ENCODE measurements at places on chromosomes 3 and 15.

DNA sequence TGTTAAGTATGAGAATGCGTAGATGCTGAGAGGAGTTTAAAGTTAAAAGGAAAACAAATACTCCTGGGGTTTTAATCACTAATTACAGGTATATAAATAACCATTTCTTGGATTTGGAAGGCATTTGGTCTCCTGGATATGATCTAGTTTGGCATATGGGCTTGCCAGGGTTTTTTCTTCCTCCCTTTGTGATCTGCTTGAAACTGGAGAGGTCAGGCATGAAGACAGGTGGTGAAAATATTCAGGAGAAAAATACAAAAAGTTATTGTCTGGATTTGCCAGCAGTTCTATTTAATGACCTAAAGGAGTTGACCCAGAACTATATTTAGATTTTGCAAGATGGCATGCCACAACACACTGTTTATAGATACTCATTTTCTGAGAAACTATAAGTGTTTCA is 136.3 kb downstream of the DIPK2A start:
- no peak for DNase-seq

GRCh38 chr15:58556028-58556361 is 124.2 kb downstream of the LIPC start:
- no peak for DNase-seq

GRCh38 chr3:47512416-47513124 is 942 bp downstream of the ELP6 start:
- peak; percentile 33 for DNase-seq

DNA sequence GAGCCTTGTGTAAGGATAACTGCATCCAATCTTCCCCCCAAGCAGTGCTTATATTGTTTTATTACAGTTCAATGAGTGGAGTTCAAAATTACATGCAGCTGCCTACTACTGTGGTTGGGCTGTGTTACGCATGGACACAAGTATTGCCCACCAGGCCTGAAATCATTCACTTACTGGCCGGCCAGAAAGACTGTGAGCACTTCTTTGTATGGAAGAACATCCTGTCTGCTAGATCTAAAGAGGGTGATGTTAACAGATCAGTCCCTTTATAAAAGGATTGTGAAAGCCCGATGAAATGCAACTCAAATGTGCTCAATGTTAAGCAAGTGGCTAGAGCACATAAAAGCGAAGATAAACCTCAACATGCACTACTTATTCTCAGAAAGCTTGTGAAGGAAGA is 132.5 kb downstream of the FOXP1 start:
- no peak for DNase-seq

- no peak for DNase-seq
Measured at GRCh38 chr3:101074518-101074917, 81.3 kb upstream of the ABI3BP start.

DNA sequence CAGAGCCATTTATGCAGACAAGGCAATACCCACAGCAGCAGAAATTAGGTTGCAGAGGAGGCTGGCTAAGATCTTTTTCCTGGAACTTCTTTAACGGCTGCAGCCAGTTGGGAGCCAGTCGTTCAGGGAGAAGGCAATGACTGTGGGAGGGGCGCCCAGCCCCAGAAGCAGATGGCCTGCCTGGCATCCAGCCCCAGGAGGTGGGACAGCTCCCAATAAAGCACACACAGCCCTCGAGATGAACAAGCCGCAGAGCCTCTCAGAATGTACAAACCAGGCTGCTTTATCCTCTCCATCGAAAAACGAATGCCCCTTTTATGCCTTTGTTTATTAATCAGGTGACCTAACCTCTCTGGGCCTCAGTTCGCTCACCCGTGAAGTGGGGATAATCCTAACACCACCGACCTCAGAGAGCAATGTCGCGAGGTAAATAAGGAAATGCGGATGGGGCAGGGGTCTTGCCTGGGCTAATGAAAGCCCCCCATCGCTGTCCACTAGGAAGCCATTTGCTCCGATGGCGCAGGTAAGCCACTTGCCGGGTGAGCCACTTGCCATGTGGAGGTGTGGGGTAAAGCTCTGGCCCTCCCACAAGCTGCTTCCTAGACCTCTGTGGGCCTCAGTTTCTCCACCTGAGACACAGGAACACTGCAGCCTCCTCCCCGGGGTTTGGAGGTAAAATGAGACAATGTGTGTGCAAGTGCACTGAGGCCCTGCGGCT is 35.8 kb downstream of the MGLL start:
- no peak for DNase-seq

GRCh38 chr3:41060106-41060505 is 139.2 kb upstream of the CTNNB1 start:
- no peak for DNase-seq

GRCh38 chr3:123634149-123635051 is 49.5 kb upstream of the HACD2 start:
- no peak for DNase-seq

DNA sequence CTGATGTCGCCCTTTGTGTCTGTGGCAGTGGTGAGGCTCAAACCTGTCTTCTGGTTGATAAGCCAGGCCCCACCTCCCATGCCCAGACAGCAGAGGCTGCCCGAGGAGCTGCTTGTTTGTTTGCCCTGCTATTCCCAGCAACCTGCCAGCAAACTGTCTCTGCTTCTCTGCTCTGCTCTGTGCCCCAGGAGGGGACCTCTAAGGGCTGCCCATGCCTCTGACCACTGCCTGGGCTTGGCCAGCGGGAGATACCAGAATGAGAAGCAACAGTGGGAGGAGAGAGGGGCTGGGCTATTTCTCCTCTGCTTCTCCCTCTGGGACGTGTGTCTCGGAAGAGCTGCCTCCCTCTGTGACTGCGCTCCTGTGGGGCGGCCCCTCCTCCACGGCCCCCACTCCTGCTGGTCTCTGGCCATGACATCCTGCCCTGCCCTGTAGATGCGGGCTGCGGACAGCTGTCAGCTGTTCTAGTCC is 213.1 kb downstream of the RPLP1 start:
- no peak for DNase-seq

DNA sequence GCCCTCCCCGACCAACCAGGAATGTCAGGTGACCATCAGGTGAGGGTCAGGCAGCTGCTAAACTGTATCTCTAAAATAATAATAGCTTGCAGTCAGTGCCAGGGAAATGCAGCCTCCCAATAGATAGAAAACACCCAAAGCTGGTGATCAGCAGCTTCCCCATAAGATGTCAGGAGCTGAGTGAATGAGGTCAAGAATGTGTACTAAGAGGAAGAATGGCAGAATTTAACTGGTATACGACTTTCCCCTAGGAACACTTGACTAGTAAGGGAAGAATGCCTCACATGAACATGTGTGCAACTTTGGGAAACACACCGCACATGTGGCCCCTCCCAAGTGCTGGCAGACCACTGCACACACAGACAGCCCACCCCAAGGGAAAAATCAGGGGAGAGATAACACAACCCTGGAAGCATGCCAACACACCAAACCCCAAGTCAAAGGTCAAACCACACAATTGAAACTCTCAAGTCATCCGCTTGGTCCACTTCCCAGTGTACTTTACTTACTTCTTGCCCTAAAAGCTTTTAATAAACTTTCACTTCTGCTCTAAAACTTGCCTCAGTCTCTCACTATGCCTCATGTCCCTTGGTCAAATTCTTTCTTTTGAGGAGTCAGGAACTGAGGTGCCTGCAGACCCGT is 806.5 kb downstream of the OTOL1 start:
- DNase-seq = no peak

- no peak for DNase-seq
Measured at GRCh38 chr15:70604666-70605315, 158.6 kb downstream of the UACA start.

GRCh38 chr3:46921871-46922271 is 44.4 kb downstream of the PTH1R start:
- no peak for DNase-seq

- no peak for DNase-seq
Measured at GRCh38 chr15:77824361-77825251, 191.9 kb upstream of the LINGO1 start.

- DNase-seq = no peak
Measured at GRCh38 chr15:41476416-41477048, 17.1 kb upstream of the ITPKA start.

GRCh38 chr3:41202075-41202833 is 2.9 kb downstream of the CTNNB1 start:
- DNase-seq = no peak

GRCh38 chr15:26260517-26261133 is 397.5 kb upstream of the ATP10A start:
- no peak for DNase-seq

- no peak for DNase-seq
Measured at GRCh38 chr3:112769286-112769978, 77.2 kb downstream of the CD200R1L start.

DNA sequence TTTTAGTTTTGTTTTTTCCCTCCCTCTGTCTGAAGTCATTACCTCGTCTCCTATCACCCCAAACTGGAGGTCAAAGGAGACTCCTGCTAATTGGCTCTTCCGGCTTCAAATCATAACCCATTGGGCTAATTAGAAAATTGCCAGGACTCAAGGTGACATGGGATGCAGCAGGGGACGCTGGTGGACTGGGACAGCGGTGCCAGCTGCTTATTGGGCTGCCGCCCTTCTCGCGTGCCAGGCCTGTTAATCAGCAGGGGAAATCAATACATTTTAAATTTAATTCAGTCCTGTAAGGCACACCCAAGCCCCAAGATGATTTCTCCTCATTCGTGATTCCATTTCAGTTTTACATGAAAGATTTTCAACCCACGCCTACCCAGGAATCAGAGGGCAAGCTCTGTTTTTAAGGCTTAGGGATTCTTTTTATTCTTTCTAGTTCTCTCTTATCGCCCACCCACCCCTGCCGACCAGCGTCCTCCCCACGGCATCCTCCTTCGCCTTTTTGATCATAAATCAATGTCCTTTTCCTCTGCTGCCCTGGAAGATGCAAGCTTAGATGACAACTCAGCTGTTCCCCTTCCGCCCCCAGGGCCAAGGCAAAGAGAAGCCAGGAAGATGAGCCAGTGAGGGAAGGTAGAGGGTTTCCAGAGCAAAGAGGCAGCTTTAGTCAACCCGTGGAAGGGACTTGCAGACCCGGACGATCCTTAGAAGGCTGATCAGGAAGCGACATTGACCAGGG is 329.6 kb downstream of the UACA start:
- no peak for DNase-seq

DNA sequence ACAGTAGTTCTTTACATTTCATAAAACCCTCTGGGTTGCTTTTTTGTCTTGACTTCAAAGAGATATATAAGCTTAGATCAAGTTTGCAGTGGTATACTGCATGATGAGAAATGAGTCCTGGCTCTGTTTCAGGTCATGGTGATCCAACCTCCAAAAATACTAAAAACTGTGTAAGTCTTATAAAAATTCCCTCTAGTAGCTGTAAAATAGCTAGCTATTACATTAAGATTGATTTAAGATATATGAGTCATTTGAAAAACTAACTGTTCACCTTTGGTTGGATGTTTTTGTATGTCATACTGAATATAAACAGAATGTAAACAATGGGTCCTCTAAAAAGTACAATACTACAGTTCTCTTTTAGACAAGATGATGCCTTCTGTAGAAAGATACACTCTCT is 879.2 kb downstream of the ROBO1 start:
- no peak for DNase-seq

DNA sequence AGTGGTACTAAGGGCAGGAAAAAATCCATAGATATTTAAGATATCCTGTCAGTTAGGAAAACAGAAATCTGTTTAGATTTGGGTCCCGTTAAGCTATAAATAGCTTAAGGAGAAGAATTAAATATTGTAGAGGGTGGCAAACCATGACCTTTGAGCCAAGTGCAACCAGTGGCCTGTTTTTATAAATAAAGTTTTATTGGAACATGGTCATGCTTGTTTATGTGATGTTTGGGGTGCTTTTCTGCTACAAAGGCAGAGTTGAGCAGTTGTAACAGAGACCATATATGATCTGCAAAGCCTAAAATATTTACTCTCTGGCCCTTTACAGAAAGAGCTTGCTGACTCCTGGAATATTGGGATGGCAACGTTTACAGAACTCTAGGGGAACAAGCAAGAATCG is 66.3 kb downstream of the SQOR start:
- DNase-seq = no peak

- DNase-seq = no peak
Measured at GRCh38 chr3:70951316-70951715, 632.2 kb downstream of the FOXP1 start.

- DNase-seq = no peak
Measured at GRCh38 chr3:44954962-44955361, 21.0 kb downstream of the ZDHHC3 start.

- no peak for DNase-seq
Measured at GRCh38 chr3:177681156-177681555, 483.9 kb upstream of the TBL1XR1 start.

DNA sequence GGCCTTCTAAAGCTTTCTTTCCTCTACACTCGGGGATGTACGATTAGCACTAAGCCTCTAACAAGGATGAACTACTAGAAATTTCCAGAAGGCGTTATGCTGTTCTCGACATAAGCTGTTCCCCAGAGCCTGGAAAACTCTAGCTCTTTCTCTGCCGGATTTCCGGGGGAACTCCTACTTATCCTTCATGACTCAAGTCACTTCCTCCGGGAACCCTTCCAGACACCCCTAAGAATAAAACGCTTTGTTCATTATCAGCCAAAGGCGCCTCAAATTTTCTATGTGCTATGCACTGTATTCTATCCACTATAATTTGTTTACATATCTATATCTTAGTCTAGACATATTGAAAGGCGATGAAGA is 455 bp upstream of the SNAP23 start:
- peak; percentile 12 for DNase-seq

- no peak for DNase-seq
Measured at GRCh38 chr3:11306817-11307589, 34.8 kb downstream of the ATG7 start.

- DNase-seq = no peak
Measured at GRCh38 chr15:30010746-30011145, 72.0 kb upstream of the GOLGA8J start.

DNA sequence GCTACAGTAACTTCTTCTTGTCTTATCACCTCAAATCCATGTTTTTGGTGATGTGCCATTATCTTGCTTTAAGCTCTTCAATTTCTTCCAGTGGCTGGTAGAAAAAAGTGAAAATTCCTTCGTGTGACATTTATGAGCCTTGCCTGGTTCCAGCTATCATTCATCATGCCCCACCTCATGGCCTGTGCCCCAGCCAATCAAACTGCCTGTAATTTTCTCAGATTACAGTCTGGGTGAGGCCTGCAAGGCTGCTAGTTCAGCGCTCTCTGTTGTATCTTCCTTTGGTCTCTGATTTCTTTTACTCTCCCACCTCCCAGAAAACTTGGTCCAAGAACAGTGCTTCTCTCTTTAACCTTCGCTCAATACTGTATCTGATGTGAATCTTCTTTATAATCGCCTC is 249.3 kb upstream of the ZNF717 start:
- DNase-seq = no peak

Data from T-helper 1 cell (primary cell).